ENCODE measurements at places on chromosomes 13 and 19.

DNA sequence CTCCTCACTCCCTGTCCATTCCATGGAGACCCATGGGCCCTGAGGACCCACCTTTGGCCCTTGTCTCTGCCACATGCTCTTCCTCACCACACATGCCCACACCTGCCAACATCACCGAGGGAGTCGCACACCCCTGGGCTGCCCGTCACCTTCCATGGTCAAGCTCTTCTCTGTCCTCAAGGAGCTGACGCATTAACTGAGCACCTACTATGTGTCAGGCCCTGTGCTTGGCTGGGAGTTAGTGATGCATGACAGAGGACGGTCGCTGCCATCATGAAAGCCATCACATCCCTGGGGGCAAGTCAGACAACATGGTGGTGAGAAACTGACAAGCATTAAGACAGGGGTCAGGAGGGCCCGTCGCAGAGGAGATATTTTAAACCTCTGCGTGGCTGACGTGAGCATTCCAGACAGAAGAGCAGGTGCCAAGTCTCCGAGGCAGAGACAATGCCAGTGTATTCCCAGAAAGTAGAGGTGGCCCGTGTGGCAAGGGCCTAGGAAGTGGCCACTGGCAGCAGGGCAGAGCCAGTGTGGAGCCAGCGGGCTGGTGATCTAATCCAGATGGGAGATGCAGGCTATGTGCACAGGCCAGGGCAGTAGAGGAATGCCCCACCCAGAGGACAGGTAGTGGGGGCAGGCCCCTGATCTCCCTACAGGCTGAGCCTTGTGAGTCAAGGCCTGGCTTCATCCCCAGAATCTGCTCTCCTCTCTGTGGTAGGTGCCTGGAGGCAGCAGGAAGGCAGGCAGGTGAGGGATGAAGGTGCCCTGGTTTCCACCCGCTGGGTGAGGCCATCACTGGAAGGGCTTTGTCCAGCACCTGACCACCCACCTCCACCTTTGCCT, 21.2 kb downstream of the ELAVL1 start:
- peak; percentile 36 for DNase-seq

GRCh38 chr13:58908019-58908679, 1255.6 kb downstream of the DIAPH3 start:
- DNase-seq, result no peak

DNA sequence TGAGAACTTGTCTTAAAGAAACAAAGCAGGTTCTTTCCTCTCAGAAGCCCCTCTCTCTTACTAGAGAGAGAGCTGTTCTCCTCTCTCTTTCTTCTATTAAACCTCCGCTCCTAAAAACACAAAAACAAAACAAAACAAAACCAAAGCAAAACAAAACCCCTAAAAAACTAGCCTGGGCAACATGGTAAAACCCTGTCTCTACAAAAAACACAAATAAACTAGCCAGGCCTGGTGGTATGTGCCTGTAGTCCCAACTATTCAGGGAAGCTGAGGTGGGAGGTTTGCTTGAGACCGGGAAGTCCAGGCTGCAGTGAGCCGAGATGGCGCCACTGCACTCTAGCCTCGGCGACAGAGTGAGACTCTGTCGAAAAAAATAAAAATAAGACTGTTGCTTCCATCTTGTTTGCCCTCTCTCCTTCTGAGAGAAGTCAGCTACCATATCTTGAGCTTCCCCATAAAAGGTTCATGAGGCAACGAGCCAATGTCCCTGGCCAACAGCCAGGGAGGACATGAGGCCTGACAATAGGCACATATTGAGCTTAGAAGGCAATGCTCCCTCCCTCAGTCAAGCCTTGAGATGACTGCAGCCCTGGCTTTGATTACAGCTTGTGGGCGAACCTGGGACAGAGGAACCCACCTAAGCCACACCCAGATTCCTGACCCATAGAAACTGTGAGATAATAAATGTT, 17.5 kb upstream of the FLT3 start:
- DNase-seq, result peak; percentile 55

GRCh38 chr13:36297366-36298338, at the start of gene CCDC169:
TSS of gene CCDC169 (minus strand) at chr13:36297814. CDS start at chr13:36297719, 95 bp downstream.
- DNase-seq, result peak; percentile 92

DNA sequence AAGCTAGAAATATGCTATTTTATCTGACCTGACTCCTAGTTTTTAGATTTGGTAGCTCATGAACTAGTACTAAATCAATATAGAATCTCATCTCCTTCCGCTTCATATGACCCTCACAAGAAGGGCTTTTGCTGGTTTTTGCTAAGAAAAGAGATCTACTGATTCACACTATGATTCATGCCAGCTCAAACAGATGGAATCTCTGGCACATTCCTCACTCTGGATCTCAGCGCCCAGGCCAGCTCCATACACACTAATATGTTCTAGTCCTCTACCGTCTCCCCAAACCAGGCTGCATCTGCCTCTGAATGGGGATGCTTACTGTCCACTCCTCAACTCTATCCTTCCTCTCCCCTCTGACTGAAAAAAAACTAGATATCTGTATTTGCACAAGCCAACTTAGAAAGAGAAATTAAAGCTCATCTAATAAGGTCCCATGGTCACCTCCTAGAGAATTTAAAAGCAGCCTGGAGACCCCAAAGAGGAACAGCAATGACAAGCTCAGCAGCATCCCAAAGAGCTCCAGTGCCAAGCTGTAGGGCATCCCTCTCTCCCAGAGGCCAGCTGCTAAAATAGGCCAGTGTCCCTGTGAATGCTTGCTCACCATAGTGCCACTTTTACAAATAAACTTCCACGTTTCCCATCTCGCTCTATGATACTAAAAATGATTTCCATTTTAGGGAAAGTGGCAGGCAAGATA, 74.9 kb downstream of the LHFPL6 start:
- DNase-seq, result peak; percentile 74

DNA sequence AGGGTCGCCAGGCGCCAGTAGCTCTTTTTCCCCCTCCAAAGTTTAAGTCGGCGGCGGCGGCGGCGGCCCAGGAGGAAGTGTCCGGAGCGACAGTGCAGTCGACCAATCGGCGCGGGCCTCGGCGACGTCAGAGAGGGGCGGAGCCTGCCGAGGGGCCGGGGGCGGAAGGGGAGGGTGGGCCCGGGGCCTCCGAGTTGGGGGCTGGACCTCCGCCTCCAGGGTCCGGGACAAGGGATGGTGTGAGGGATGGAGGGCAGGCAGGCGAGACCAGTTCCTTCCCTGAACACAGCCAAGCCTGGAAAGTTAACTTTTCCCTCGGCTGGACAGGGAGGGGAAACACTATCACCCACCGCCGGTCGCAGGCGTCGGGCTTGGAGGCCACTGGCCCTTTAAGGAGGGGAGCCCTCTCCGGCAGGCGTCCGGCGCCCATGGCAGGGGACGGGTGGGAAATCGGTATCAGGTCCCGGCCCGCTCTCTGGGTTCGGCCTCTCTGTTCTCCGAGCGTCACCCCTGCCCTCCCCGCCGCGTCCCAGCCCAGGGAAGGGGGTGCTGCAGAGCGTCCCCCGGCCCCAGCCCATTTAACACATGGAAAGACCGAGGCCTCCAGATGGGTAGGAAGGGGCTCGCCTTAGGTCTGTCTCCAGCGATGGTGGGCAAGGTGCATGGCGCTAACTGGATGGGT, at the start of gene PRKD2:
TSS of gene PRKD2 (minus strand) at position 81 of the 682 bp plus-strand sequence. CDS start 744 bp downstream, outside the sequence.
- peak; percentile 98 for DNase-seq

DNA sequence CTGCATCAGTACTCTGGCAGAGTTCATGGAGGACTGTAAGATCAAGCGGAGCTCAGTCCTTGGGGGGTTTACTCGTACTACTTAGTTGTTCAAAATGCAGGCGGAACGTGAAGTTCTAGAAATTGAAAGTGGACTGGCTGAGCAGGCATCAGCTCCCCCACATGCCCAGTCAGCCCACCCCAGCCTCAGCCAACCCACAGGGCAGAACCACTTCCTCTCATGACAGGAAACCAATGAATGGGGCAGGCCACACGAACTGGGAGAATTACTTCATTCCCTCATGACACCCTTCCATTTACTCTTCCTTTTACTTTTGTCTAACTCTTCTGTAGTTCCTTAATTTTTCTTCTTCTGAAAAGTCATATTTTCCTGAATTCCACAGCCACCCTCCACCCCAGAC, 71.9 kb downstream of the FLT1 start:
- DNase-seq, result no peak

DNA sequence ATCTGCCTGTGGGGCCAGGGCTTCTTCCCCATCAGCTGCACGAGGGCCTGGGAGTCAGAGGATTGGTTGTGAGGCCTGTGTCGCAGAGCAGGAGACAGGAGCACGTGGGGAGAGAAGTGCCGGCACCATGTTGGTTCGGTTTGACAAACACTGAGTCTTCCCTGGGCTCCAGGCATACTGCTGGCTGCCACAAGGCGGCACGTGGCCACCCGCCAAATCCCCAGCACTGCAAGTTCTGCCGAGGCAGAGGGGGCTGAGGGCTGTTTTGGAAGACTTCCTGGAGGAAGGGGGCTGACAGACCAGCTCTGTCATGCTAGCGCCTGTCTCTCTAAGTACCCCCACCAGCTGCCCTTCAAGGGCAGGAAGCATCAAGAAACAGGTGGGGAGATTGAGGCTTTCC, 9.5 kb downstream of the SHANK1 start:
- DNase-seq, result no peak

DNA sequence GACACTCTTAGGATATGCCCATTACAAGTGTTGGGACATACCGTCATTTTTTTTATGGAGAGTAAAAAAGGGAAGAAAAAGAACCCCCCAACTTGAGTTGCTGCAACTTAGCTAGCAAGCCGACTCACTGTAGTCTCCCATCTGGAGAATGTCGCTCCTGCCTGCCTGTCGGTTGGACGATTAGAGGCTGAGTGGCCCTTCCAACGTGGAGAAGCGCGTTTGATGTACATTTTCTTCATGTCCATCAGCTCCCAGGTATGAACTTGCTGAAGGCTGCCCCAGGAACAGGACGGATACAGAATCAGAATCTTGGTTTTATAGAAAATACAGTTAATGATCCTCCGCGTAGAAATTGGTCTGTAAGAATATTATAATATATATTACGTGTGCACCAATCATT, 189.0 kb upstream of the SOX1 start:
- DNase-seq, result no peak

- DNase-seq, result no peak
These were observed 292.1 kb upstream of the MAB21L1 start for GRCh38 chr13:35768551-35768950.

GRCh38 chr19:35946203-35946602, 10.0 kb downstream of the LRFN3 start:
- DNase-seq, result no peak

- peak; percentile 75 for DNase-seq
These were observed 3.7 kb upstream of the SIN3B start for GRCh38 chr19:16825312-16826052.

DNA sequence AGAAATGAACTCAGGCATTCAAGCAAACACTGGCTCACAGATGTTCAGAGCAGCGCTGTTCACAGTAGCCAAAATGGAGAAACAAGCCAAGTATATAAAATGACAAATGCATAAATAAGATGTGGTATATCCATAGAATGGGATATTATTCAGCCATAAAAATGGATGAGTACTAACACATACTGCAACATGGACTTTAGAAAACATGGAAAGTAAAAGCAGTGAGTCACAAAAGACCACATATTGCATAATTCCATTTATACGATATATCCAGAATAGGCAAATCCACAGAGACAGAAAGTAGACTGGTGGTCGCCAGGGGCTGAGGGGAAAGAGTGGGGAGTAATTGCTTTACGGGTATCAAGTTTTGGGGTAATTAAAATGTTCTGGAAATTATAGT, 6.6 kb downstream of the ZNF837 start:
- DNase-seq, result no peak

- no peak for DNase-seq
These were observed 199.7 kb upstream of the TSHZ3 start for GRCh38 chr19:31548941-31549340.

DNA sequence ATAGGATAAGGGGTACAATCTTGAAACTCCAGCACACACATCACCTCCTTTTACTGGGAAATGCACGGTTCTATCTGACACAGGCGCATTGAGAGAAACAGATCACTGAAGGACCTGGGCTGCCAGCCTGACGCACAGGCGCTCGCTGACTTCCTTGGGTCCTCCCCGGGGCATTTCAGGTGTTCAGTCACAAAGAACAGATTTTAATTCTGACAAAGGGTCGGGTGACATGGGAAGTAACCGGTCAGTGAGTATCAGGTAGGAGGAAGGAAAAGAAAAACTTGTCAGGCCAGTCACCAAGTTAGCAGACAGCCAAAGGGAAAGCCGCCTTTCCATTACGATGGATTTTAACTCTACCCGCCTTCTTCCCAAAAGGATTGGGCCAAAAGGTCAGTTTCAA, 39.6 kb downstream of the INSR start:
- DNase-seq, result no peak

DNA sequence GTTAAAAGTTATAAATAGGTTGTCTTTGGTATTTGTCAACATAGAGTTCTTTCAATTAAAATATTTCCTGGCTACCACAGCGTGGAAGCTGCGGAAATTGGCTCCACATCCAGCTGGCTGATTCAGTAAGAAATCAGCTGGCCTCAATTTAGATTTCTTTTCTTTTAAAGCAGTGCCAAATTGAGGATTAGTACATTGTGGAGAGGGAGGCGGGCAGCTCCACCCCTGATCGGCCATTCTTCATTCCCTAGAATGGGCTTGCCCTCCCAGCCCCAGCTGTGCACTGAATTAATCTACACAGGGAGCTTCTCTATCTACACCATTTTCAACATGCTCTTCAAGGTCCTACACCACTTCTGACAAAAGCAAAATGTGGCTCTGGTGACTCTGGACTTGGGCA, 624.8 kb downstream of the DACH1 start:
- no peak for DNase-seq

DNA sequence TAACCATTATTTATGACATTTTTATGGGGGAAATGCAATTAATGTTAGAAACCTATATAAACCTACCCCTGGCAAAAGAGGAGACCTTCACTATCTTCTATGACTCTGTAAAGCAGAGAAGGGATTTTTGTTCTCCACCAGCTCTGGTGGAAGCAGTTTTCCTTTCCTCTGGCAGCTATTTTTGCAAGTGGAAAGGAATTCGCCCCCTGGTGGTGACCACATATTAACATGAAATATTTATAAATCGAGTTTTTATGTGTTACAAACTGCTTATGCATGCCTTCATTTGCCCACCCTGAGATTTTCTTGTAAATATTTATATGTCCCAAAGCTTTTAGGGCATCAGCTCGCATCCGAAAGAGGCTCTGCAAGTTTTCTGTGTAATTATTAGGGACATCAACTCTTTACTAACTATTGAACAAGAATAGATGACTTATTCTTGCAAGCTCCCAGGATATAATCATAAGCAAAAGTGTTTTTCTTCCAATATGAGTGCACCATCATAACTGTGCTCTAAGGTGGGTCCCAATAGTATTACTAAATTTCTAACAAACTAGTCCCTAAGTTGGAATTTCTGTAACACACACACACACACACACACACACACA, 62.4 kb downstream of the SERTM1 start:
- no peak for DNase-seq

All from aorta (tissue), 5 donors.